Skin of body (tissue), 3 donors: ENCODE measurements at places on chromosomes 1 and 21.

- DNase-seq, result no peak
Observed at GRCh38 chr1:216925962-216926625, 202.9 kb upstream of the ESRRG start.

DNA sequence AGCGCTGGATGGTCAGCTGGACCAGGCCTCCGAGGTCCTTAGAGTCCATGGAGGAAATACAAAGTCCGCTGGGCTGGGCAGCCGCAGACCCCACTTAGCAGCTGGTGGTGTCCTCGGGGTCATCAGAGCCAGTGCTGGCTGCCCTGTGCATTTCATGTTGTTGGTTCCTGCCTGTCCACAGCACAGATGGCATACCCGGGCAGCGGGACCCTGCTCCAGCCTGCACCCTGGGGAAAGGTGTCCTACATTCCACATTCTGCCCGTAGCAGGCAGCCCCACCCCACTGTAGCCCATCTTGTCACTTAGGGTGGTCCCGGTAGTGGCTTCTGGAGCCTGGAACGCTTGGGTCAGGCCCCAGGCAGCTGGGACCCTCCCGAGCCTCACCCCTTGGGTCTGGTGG is 19.8 kb downstream of the PRKCZ start:
- DNase-seq, result no peak

DNA sequence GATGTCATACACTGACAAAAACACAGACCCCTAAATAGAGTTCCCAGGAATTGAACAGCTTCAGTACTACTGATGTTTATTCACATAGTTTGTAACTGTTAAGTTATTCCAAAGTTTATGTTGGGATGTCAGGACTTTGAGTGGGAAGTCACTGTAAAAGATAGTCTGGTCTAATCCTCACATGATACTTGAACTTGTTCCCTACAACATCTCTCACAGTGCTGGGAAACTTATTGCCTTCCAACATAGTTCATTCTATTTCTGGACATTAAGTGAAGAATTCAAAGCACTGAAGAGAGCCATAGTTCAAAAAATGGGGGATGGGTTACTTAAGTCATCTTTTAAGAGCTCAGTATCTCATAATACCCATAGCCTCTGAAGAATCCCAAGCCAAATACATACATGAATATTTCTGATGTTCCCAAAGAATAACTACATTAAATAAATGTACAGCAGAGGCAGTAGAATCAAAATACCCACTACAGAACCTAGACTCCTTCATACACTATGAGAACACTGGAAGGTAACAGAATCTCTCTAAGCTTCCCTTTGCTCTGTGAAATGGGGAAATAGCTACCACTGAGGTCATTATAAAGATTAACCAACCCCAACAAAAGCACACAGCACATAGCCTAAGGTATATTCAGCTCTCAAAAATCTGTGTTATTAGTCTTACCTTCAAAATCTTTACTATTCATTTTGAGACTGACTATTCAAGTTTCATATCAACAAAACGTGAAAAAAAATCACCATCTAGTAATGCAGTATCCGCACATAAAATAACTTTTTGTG is 81.4 kb downstream of the ESRRG start:
- DNase-seq, result no peak

DNA sequence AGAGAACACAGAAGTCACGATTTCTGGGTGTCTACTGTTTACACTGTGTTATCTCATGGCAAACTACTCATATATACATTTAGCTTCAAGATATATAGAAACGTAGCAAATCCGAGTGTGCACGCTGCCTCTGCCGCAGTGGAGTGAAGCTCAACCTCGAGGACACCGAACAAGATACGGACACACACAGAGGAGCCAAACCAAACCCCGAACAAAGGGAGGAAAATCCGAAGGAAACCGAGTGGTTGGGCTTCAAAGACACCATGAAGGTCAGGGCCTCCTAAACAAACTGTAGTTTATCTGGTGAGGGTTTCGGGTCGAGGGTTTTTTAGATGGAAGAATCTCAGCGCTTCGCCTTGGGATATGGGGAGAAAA is 34.5 kb downstream of the SLC45A1 start:
- no peak for DNase-seq

- DNase-seq, result no peak
Observed at GRCh38 chr1:214923278-214923915, 159.1 kb upstream of the KCNK2 start.

DNA sequence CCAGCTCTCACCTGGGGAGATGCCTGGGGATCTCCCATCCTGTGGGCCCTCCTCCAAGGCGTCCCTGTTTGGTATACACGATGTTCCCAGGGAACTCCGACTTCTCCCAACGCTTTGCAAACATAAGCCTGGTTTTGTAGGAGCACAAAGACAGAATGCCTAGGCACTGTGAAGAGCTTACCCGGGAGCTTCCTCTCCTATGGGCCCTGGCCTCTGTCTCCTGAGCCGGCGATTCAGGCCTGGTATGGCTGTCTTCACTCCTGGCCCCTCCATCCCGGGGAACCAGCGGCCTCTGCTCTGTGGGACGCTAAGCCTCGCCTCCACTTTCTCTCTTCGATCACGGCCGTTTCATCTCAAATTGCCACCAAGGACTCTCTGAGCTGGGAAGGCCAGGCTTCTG is 59.6 kb upstream of the ACTRT2 start:
- no peak for DNase-seq

- no peak for DNase-seq
Observed at GRCh38 chr1:183571678-183572268, 18.5 kb downstream of the NCF2 start.

GRCh38 chr1:224884361-224884801 is 45.1 kb upstream of the DNAH14 start:
- DNase-seq, result no peak

DNA sequence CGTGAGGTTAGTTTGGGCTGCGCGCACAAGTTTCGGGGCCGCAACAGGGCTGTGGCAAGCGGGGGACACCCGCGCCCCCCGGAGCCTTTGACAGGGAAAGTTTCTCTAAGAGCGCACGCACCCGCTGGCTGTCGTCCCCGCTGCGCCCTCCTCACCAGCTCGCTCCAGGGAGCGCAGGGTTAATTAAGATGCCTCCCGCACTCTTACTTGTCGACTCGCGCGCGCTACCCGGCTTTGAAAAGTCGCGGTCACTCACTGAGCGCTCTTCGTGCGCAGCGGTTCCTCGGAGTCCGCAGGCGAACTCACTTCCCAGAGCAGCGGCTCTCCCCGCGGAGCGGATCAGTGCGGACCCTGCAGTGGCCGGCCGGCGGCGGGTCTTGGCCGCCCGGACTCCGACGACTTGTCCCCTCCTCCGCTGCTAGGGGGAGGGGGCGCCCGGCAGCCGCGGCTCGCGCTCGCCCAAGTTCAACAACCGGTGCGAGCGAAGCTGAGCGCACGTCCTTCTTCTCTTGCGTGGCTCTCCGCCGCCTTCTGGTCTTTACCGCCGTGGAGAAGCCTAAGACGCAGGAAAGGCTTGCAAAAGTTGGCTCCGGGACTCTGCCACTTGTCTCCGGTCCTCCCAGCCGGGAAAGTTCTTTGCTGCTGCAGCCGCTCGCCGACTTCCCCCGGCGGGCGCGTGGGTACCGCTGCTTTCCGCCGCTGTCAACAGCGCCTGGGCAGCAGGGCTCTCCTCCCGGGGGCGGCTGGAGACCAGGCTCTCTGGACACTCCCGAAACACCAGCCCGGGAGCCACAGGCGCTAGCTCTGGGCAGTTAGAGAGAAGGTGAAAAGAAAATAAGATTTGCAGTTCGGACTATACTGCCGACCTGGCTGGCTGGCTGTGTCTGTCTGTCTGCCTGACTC is 506 bp downstream of the JUN start:
- peak; percentile 48 for DNase-seq

- no peak for DNase-seq
Observed at GRCh38 chr1:158025576-158026230, 32.3 kb downstream of the KIRREL1 start.

DNA sequence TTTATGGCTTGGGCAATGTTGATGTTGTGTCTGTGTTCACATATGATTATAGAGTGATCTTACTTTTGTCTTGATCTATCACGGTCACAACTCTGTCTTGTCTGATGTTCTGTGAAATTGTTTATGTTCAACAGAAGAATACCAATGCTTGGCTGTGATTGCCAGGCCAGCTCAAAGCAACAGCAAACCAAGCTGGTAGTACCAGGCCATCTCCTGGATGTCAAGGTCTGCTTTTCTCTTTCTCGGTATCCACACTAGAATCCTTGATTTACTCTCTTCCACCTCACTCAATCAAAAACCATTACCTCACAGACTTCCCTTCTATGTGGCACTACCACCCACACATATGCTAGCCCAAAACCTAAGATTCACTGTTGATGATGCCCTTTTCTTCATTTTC is 1.3 kb upstream of the CDC7 start:
- DNase-seq, result no peak

DNA sequence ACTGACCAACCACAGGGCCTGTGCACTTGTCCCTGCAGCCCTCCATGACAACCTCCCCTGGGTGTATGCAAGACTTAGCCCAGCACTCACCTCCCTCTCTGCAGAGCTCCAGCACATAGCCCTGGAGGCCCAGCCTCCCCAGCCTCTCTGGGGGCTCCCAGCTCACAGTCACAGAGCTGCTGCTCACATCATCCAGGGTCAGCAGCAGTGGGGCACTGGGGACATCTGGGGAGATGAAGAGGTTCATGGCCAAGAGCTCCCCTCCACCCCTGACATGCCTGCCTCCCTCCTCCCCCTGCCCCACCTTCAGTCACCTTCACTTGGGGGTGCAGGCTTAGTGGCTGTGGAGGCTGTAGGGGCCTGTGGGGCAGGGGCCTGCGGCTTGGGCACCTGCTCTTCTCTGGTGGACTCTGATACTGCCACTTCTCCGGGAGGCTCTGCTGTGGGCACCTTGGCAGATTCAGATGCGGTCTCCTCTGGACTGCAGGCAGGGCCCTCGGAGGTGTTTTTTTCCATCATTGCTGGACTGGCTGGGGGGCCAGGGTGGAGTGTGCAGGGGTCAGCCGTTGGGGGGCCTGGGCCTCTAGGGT is at the start of gene MYBPH:
MYBPH (minus strand) TSS at position 590 of the 590 bp plus-strand sequence; CDS start at position 519, 71 bp downstream.
- no peak for DNase-seq

DNA sequence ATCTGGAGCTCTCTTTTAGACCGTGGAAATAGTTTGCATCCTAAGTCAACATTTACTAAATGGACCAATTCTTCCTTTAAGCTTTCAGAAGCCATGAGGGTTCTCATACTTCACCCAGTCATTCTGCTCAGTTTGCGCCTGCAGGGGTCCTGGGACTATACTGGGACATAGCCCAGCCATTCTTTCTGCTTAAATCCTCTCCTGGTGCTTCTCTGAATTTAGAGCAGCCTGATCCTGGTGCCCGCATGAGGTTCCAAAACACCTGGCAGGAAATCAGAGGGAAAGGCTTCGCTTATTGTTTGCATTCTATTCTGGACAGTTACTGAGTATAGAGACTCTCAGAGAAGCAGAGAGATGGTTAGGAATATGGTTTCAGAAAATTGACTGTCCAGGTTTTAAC is 27.0 kb downstream of the TNN start:
- DNase-seq, result no peak

GRCh38 chr21:15363921-15364320 is 299.1 kb upstream of the NRIP1 start:
- DNase-seq, result no peak

GRCh38 chr1:197320991-197321531 is 53.0 kb downstream of the CRB1 start:
- no peak for DNase-seq

- DNase-seq, result no peak
Observed at GRCh38 chr1:115463347-115463746, 125.3 kb upstream of the NGF start.

- DNase-seq, result no peak
Observed at GRCh38 chr1:56782773-56783172, 36.4 kb downstream of the FYB2 start.

GRCh38 chr1:216913976-216914375 is 190.7 kb upstream of the ESRRG start:
- DNase-seq, result no peak

GRCh38 chr1:159838715-159839114 is 12.0 kb downstream of the SLAMF8 start:
- no peak for DNase-seq

- DNase-seq, result no peak
Observed at GRCh38 chr1:68955424-68955823, 458.5 kb upstream of the DEPDC1 start.

DNA sequence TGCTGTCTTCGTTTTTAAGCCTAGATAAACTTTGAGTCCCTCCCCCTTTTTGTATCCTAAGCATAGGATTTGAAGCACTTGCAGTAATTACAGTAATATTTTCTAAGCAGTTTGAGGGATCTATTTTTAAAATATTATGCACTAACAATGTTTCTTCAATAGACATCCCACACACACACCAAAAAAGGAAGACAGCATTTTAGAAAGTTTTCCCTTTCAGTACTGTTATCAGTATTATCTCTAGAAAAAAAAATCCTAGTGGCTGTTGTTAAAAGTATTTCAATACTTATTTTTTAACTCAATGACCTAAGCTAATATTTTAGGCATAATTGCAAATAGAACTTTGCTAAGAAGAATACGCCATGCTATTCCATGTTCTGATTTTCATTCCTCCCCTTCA is 15.1 kb downstream of the MCOLN3 start:
- DNase-seq, result no peak

- peak; percentile 71 for DNase-seq
Observed at GRCh38 chr1:66351478-66351877, 182.5 kb upstream of the SGIP1 start.

GRCh38 chr1:201740670-201741111 is 88.3 kb upstream of the IPO9 start:
- no peak for DNase-seq

GRCh38 chr1:184790642-184791549 is 36.2 kb upstream of the EDEM3 start:
- DNase-seq, result no peak

DNA sequence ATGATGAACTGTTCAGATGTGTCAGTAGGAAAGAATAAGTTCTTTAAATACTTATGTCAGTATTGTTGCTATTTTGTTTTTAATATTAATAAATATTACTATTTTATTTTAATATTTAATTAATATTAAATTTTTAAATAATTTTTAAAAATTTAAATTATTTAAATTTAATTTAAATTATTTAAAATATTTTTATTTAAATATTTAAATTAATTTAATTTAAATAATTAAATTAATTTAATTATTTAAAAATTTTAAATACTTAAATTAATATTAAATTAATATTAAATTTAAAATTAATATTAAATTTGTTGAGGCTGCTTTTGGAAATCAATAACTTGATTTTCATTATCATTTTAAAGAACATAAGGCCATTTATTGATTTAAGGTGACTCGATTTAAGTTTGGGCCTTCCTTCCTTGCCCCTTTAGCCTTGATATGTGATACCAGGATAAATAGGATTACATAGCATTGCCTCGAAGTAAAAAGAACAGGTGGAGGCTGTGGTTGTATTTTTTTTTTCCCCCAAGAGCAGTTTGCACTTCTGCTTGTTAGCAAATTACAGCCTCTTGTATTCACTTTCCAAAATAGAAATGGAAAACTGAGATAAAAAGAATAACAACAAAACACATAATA is 915.2 kb downstream of the TTLL7 start:
- DNase-seq, result no peak

- DNase-seq, result no peak
Observed at GRCh38 chr1:22822371-22822770, 111.7 kb downstream of the EPHB2 start.

- no peak for DNase-seq
Observed at GRCh38 chr1:89499320-89499719, 25.3 kb upstream of the LRRC8B start.
